ENCODE measurements at places on chromosomes 13 and 19.

DNA sequence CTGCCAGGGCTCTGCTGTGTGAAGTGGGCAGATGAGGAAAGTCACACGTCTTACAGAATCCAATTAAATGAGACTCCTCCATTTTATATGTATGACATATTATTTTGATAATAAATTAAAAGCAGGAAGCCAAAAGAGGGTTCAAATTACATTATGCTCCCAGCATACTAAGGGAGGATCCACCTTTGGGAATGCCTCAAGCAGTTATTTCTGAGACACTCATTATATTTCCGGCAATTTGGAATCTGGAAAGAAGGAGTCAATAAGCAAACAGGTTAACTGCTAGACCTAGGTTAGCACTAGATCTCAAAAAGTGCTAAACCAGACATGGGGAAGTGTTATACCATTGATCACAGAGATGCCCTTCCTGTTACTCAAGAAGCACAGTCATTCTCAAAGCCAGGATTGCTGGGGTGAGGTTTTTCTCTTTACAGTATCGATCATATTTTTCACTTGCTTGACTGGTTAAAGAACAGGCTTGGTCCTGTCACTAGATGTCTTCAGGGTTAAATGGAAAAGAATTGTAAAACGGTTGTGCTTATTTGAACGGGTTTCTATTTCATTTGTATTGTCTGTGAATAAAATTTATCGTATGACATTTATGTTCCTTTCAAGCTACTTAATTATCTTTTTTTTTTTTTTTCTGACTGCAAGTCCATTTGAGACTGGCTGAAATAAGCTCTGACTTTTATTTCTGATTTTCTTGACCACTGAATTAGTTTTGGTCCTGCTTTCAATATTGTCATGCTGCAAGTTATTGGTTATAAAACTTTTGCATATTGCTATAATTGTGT is 523.2 kb downstream of the KLF12 start:
- DNase-seq = no peak

- no peak for DNase-seq
Observed at GRCh38 chr19:18483119-18483890, 38.6 kb downstream of the ELL start.

- DNase-seq = peak; percentile 73
Observed at GRCh38 chr19:3163230-3163886, 15.2 kb upstream of the S1PR4 start.

GRCh38 chr13:110045202-110045601 is 258.8 kb upstream of the IRS2 start:
- no peak for DNase-seq

DNA sequence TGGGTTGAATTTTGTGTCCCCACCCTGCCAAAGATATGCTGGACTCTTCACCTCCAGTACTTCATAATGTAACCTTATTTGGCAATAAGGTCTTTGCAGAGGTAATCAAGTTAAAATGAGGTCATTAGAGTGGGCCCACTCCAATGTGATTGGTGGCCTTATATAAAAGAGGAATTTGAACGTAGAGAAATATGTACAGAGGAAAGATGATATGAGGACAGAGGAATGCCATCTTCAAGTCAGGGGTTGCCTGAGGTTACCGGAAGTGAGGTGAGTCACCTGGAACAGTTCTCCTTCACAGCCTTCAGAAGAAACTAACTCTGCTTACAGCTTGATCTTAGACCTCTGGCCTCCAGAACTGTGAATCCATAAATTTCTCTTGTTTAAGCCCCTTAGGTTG is 69.9 kb downstream of the GPC5 start:
- DNase-seq = no peak

DNA sequence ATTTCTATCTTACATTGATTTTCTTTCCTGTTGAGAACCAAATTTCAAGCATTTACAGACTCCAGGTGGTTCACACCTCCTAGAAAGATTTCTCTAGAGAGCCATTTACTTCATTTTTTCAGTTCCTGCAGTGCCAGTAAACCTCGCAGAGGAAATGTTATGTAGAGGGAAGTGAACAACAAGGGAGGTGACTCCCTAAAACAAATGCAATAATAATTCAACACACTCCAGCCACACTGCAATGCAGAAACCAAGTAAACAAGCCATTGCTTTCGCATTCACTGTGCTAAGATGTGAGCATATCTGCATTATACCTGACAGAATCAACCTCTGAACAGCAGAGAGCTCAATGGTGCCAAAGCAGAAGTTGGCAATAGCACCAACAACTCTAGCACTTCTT is 215.1 kb downstream of the RBM26 start:
- DNase-seq = peak; percentile 14

DNA sequence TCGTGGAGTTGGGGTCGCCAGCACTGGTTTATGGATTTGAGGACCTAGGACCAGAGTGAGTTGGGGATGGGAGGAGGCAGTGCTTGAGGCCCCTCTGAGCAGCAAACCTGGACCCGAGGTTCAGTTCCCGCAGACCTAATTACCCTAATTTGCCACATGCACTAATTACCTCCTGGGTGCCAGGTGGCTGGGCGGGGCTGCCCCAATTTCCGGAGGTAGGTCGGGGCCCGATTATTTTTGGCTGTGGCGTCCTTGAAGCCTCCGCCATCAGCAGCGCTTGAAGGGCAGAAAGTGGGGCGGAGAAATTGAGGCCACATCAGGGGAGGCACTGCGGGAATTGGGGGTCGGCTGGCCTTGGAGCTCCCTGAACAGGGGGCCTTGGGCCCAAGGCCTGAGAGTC is 5.9 kb upstream of the HOMER3 start:
- no peak for DNase-seq
